ENCODE measurements at places on chromosomes 7 and 10.

DNA sequence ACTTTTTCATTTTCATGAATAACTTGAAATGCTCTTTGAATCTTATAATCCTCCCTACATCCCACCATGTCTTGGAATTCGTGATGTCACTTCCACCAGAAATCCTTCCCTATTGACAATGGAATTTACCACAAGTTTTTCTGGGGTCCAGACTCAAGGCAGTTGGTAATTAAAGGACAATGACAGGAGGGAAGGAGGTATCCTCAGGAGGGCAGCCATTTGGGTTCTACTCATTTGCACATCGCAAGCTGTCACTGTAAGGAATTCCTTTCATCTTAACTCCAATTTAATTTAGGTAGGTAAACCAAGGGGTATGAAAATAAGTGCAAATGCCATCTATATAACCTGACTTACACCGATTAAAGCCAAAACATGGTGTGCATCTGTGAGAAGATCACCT is 21.9 kb downstream of the LRRC17 start:
- DNase-seq: no peak

GRCh38 chr10:57696641-57697040 is 571.1 kb downstream of the IPMK start:
- DNase-seq: peak; percentile 87

GRCh38 chr10:84539216-84539615 is 210.8 kb downstream of the CCSER2 start:
- DNase-seq: peak; percentile 34

GRCh38 chr10:90911133-90912051 is 9.5 kb downstream of the ANKRD1 start:
- no peak for DNase-seq

- DNase-seq: no peak
Observed at GRCh38 chr7:129008645-129009414, 46.1 kb downstream of the TNPO3 start.

- no peak for DNase-seq
Observed at GRCh38 chr7:106692450-106693051, 31.6 kb upstream of the CCDC71L start.

DNA sequence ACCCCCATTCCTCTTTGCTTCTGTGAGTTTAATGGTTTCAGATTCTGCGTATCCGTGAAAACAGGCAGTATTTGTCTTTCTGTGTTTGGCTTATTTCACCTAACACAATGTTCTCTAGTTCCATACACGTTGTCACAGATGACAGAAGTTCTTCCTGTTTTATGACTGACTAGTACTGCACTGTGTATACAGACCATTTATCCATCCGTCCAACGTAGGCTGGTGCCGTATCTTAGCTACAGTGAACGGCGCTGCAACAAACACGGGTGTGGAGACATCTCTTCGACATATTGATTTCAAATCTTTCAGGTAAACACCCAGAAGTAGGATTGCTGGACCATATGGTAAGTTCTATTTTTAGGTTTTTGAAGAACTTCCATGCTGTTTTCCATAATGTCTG is 181.7 kb downstream of the PARD3 start:
- DNase-seq: no peak

- DNase-seq: peak; percentile 42
Observed at GRCh38 chr10:6201516-6201975, 1.2 kb upstream of the PFKFB3 start.

- no peak for DNase-seq
Observed at GRCh38 chr10:100877461-100877850, 35.3 kb upstream of the SLF2 start.

- DNase-seq: peak; percentile 68
Observed at GRCh38 chr7:54788664-54789063, 29.7 kb upstream of the SEC61G start.

DNA sequence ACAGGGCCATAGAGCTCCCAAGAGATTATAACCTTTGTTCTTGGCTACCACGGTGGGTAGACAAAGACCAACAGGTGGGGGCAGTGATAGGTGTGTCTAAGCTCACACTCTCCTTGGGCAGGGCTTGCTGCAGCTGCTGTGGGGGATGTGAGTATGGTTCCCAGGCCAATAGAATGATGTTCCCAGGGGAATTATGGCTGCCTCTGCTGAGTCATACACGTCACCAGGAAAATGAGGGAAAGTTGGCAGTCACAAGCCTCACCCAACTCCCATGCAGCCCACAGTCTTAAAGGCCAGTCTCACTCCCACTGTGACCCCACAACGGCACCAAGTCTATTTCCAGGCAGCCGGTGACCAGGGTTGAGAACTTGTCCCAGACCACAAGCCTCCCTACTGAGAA is 453.4 kb upstream of the PODXL start:
- DNase-seq: no peak

DNA sequence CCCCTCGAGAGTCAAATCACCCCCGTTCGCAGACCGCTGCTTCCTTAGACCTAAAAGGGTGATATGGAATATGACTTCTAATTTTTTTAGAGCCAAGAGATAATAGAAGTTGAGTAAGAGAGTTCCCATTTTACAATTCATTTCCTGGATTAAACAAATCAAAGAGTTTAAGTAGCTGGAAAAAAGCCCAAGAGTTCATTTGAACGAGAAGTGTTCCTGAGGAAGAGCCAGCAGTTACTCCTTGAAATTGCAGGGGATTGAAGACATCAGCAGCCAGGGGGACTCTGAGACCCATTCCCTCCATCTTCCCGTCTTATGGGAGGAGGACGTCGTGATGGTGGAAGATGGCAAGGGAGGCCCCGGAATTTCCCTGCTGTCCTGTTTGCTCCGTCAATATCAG is 277.0 kb downstream of the WDR11 start:
- DNase-seq: no peak

DNA sequence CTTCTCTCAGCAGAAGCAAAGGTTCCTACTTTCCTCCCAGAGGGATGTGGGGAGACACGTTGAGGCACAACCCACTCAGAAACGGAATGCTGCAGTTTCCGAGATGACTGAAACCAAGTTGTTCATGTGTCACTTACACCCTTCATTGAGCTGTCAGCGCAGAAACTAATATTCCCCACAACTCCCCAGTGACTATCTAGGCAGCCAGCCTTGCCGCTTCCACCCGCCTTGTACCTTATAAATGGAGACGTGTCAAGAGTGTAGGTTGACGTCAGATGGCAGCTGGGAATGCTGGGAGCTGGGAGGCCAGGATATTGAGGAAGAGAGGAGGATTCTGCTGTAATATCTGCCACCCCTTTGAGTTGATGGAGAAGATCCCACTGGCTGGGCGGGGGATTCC is 15.1 kb downstream of the GPR26 start:
- DNase-seq: no peak

DNA sequence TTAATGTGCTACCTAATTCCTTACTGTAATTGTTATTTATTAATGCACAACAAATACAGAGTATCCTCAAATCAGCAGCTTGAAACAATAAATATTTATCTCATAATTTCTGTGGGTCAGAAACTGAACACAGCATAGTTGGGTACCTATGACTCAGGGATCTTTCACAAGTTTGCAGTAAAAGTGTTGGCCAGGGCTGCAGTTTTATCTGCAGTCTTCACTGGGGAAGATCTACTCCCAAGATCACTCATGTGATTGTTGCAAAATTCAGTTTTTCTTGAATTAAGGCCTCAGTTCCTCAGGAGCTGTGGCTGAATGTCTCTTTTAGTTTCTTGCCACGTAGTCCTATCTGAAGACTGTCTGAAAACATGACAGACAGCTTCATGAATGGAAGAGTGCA is 237.8 kb downstream of the ZWINT start:
- DNase-seq: no peak

- no peak for DNase-seq
Observed at GRCh38 chr7:37337522-37337921, 111.1 kb downstream of the ELMO1 start.

DNA sequence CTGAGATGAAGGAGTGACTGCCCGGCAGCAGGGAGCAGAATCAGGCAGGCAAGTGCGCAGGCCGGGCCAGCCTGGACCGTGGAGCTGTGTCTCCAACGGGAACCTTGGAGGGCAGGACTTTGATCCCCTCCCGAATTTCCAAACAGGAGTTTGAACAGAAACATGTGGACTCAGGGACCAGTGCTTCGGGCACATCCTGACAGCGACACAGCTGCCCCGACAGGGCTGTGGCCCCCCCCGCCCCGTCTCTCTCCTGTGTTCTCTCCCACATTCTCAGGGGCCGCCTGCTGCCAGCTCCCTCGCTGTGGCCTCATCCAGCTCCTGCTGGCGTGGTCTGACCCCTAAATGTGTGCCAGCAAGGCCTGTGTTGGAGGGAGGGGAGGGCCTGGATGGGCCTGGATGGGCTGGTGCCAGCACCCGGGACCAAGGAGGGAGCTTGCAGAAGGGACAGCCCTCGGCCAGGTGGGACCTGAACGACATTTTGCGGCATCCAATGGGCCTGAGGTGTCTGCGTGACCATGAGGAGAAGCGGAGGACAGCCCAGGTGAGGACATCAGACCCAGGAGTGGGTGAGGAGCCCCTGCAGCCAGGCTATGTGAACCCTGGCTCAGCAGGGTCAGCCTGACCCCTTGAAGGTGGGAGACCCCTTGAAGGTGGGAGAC is 222.9 kb downstream of the DNAJB6 start:
- DNase-seq: no peak

DNA sequence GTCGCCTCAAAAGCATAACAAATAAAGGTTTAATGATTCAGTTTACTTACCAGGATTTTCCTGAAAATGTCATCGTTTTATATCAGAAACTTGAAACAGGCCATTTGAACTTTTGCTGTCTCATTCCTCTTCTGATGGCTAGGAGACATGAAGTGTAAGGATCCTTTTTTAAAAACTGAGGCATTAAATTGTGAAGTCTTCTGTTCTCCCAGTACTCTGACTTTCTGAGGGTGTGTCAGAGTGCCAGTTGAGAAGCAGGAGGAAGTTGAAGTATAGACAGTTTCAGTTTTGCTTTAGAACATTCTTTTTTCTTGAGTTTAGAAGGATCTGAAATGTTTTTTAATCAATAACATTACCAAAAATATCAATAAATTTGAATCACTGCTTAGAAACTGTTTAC is at the start of gene SAMD9L:
TSS of gene SAMD9L (minus strand) at position 242 of the 400 bp plus-strand sequence. CDS start 12,414 bp downstream, outside the sequence.
- DNase-seq: no peak

GRCh38 chr7:98106647-98107312 is at the start of gene LMTK2:
LMTK2 (plus strand) TSS chr7:98106862; CDS start chr7:98107178, 316 bp downstream.
- DNase-seq: peak; percentile 54

- DNase-seq: no peak
Observed at GRCh38 chr10:14270370-14270769, 60.4 kb downstream of the FRMD4A start.

DNA sequence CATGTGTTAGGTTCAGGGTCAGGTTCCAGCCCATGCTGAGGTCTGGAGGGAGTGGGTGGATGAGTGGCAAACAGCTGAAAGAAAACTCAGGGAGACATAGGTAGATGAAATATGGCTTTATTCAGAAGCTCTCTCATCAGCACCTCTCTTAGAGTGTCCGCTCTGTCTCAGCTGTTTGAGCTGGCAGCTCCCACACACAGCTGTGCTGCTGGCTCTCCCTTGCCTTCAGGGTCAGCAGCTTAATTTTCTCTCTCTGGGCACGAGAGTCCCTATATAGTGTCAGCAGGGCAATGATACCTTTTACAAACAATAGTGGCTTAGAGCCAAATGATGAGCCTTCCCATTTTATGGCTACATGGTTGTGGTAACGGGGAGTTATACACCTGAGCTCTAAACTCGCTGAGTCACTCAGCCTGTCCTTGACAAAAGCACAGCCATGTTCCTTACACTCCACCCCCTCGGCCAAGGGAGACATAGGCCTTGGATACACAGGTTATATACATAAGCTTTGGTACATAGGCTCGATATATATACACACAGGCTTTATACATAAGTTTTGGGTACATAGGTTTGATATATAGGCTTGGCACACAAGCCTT is 10.4 kb downstream of the RNF133 start:
- DNase-seq: no peak

GRCh38 chr10:60234551-60234950 is 155.1 kb downstream of the ANK3 start:
- DNase-seq: no peak

- no peak for DNase-seq
Observed at GRCh38 chr10:111926286-111926685, 257.3 kb downstream of the GPAM start.

- no peak for DNase-seq
Observed at GRCh38 chr10:529468-530230, 159.8 kb downstream of the DIP2C start.

DNA sequence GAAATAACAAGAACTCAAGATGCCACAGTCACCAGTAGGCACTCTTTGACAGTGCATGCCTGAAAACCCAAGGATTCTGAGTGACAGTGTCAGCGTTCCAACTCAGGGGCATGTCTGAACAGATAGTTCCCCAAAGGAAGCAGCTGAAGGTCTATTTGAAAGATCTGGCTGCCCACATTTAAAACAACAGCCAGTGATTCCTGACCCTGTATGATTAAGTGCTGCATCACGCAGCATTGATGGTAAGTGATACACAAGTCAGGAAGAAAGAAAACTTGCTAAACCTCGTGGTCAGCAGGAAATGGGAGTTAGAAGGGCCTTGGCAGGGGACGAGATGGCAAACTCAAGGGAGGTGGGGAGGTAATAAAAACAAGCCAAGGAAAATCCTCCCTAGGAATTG is 1013.1 kb downstream of the TYW1 start:
- DNase-seq: no peak

GRCh38 chr10:10492420-10492819 is 525.3 kb upstream of the CELF2 start:
- DNase-seq: no peak

- DNase-seq: no peak
Observed at GRCh38 chr7:37007268-37007667, 283.0 kb upstream of the AOAH start.

- no peak for DNase-seq
Observed at GRCh38 chr10:65548001-65548400, 1377.8 kb upstream of the LRRTM3 start.

- no peak for DNase-seq
Observed at GRCh38 chr10:7264313-7264756, 146.5 kb downstream of the SFMBT2 start.
